ENCODE measurements at places on chromosomes 5 and 9. TPM values are rescaled to one million over a fixed set of nuclear protein-coding genes. Genes with fewer than 3 reads are reported as not detected.

The N4BP3 gene
- total RNA-seq = 0.98 TPM

The CSF1R gene
- total RNA-seq = 0.31 TPM

The ADAMTS12 gene
- total RNA-seq = 7.1 TPM

The KIAA1191 gene
- 75.2 TPM for total RNA-seq

The AQP3 gene
- 28.3 TPM for total RNA-seq

The TMEM215 gene
- total RNA-seq = 0.02 TPM

The SARDH gene
- total RNA-seq = 0.07 TPM

The NTNG2 gene
- total RNA-seq = 1.2 TPM
